ENCODE measurements at places on chromosomes 6 and 20.

DNA sequence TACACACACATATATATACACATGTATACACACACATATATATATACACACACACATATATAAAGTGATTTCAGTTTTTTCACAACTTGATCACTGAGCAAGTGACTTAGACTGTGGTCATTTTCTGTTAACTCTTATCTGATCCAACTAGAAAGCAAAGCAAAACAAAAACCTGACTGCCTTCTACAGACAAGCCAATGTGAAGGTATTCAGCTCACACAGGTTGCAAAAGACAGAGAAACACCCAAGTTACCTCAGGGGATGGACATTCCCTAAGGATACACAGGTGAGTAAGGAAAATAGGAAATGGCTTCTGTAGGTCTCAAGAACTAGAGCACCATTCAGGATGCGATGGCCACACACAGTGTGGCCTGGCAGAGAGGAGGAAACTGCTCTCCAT is 58.4 kb upstream of the IER3 start:
- DNase-seq, result no peak

DNA sequence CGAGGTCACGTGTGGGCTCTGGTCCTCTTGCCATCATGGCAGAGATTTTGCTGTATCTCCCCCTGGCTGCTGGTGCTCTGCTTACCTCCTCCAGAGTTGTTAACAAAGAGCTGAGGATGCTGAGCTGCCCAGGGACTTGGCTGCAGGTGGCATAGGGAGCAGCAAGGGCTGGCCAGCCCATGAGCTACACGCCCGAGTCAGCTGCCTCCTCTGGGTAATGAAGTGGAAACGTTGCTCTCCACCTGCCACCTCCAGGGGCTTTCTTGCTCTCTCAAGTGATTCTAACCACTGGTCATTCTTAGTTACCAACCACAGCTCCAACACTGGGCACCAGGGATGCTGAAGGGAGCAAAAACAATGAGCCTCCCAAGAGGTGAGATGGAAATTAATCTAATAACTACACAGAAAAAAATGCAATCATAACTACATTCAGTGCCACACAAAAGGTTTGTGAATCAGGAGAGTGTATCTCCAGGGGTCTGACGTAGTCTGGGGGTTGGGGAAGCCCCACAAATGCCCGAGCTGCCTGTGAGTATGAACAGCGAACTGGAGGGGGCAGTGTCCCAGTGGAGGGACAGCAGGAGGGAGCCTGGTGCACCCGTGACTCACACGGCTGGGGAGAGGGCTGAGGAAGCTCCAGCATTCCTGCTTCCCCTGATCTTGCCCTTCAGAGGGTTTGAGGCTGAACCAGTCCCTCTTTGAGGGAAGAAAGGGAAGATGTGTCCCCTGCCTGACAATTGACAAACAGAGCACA is 78.7 kb downstream of the CDH26 start:
- DNase-seq, result no peak

DNA sequence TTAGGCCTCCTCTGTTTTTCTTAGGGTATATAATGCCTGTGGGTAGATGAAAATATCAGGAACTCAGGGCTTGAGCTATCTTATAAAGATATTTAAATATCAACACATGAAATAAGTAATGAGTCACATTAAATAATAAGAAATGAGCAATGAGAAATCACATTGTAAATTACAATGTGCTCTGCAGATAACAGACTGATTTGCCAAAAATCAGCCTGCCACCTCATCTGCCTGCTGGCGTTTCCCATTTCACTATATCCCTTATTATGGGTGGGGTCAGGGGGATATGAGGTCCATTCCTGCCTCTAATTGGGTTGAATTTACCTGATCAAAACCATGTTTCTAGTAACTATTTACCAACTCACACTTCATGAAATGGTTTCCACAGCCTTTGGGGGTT is 335.2 kb downstream of the CDC5L start:
- DNase-seq, result no peak

- DNase-seq, result no peak
These were observed 45.1 kb downstream of the CPNE5 start for GRCh38 chr6:36793913-36794712.

GRCh38 chr20:44033344-44033743 is 118.7 kb downstream of the TOX2 start:
- no peak for DNase-seq

- no peak for DNase-seq
These were observed 543.4 kb downstream of the CD83 start for GRCh38 chr6:14660806-14661579.

DNA sequence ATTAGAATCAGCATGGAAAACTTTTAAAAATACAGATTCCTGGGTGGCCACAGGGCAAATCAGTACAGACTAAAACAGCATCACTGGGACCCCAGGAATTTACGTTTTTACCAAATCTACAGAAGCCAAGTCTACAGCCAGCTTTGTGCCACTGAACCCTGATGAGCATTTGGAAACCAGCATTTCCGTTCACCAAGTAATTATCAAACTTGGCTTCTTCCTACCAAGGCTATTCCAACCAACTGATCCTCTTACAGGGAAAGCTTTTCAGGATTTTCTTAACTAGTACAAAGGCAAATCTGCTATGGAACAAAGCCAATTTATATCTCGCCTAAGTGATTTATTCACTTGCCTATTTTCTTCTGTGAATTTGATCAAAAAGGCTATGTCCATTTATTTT is 47.0 kb downstream of the PLAGL1 start:
- DNase-seq, result no peak

- DNase-seq, result no peak
These were observed 162.8 kb upstream of the AFDN start for GRCh38 chr6:167663784-167664443.

DNA sequence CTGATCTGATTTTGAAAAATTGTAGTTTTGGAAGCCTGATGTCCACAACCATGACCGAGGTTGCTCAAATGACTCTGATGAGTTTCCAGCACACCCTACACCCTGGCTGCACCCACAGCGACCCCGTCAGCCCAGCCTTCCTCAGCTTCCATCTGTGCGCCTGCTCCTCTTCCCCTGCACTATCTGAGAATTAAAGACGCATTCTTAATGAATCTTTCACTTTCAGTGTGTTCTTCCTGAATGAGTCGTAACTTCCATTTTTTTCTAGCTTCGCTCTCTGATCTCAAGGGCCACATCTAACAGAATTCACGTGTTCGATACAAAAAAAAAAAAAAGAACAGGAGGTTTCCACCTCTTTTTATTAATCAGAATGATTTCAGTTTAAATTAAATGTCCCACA is 21.3 kb upstream of the RREB1 start:
- no peak for DNase-seq

DNA sequence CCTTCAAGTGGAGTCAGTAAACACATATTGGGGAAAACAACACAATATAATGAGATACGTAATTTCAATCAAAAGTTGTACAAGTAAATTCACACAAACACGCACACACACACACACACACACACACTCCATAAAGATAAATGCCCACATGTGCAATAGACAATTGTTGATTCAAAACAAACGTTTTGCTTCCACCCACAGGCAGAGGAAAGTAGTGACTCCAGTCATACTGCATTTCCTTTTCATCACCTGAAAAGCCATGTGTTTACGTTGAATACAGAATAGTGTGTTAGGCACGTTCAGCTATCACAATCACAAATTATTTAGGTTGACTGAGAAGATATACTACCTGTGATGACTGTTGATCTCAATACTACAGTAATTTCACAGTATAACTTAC is 443.8 kb upstream of the MANEA start:
- peak; percentile 4 for DNase-seq

- DNase-seq, result no peak
These were observed at the start of gene MKKS for GRCh38 chr20:10433623-10434466. Gene MKKS, minus strand, starts transcription at chr20:10434222. Its CDS starts 20,708 bp downstream, at chr20:10413514.

DNA sequence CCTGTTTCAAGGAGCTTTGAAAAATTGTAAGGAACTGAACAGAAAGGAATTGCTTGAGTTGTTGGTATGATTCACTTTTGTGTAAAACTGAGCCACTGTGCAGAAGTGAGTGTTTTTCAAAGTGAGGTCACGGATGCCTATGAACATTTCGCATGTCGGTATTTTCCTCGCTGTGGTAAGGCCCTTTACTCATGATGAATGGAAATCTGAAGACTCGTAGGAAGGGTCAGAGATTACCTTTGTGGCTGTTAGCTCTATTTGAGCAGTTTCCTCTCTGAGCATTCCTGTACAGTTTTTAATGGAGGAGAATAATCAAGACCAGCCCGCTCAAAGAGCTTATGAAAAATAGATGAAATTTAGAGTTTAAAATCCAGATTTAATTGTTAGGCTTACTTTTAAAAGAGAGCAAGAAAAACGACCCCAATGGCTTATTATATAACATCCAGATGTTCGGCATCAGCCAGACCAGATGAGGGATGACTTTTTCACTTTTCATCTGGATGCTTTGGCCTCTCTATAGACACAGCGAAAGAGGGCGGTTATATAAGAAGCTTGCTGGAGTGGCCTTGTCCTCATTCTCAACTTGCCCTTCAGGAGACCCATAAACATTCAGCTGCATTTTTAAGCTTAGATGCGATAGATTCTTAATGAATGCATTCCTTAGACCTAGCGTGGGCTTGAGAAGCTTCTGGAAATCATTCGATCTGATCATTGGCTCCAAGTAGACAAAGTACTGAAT is 99.5 kb downstream of the CD83 start:
- no peak for DNase-seq

- DNase-seq, result no peak
These were observed 144.8 kb upstream of the FOXA2 start for GRCh38 chr20:22729180-22729579.

- no peak for DNase-seq
These were observed 42.7 kb upstream of the NOX3 start for GRCh38 chr6:155498370-155498769.

DNA sequence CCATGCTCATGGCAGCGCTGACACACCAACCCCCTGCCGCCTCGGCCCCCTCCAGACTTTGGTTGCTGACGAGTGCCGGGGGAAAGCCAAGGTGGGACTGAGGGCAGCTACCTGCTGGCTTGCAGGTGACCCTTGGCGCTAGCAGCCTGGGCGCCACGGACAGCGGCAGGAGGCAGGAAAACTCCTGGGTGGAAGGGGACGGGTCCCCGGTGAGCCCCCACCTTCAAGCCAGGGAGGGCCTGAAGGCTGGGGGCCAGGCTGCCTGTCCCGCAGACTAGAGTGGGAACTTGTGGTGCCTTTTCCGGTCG is 226.7 kb downstream of the OTOR start:
- DNase-seq, result no peak

GRCh38 chr6:36201612-36202011 is 5.1 kb downstream of the BRPF3 start:
- DNase-seq, result no peak

GRCh38 chr6:23728707-23729106 is 397.3 kb upstream of the NRSN1 start:
- DNase-seq, result no peak

GRCh38 chr6:12815884-12816600 is 99.5 kb downstream of the PHACTR1 start:
- no peak for DNase-seq

GRCh38 chr20:59830665-59831023 is 102.8 kb downstream of the SYCP2 start:
- no peak for DNase-seq

DNA sequence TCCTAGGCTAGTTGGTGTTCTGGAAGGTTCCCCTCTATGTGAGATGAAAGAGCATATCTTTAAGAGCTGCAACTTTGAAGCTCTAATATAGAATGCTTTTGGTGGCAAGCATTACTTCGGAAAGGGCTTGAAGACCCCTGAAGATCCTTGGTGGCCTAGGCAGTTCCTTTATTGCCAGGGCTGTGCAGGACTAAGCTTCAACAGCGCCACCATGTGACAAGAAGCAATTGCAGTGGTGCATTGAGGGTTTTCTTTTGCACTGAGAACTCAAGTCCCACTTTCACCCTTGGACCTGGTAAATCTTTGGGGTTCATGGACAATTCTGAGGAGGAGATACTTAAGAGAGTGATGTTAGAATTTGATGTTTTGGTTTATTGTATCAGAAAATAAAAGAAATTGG is 237.4 kb upstream of the GMDS start:
- no peak for DNase-seq

GRCh38 chr6:109447878-109448555 is 7.5 kb downstream of the SMPD2 start:
- DNase-seq, result no peak

- no peak for DNase-seq
These were observed 979.8 kb upstream of the MANEA start for GRCh38 chr6:94597487-94597886.

DNA sequence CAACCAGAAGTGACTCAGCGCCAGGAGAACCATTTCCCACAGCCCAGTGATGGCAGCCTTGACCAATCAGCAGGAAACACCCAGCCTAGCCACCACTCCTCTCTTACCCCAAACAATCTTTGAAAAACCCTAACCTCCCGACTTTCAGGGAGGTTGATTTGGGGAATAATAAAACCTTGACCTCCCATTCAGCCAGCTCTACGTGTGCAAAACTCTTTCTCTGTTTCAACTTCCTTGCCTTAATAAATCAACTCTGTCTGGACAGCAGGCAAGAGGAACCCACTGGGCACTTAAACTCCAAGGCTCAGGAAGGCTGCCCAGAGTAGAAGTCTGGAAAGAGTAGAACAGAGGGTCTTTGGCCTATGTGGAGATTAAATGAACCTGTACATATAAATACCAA is 35.0 kb downstream of the SERPINB1 start:
- DNase-seq, result no peak

- DNase-seq, result no peak
These were observed 30.6 kb downstream of the DCBLD1 start for GRCh38 chr6:117512987-117513573.

DNA sequence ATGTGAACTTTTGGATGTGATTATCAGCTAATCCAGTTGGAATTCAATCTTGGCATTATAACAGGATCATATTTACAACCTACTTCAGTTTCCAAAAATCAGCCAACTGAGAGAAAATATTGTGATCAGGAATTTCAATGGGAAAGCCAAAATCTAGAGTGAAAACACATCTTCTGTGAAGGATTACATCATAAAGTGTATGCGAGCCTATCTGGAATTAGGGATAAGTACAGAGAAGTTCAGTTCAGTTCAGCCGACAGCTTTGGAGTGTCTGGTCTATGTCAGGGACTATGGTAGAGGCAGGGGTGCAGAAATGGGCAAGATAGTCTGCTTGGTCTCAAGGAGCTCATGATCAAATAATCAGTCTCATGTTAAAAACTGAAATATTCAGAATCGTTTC is 12.3 kb upstream of the PRIM2 start:
- no peak for DNase-seq

DNA sequence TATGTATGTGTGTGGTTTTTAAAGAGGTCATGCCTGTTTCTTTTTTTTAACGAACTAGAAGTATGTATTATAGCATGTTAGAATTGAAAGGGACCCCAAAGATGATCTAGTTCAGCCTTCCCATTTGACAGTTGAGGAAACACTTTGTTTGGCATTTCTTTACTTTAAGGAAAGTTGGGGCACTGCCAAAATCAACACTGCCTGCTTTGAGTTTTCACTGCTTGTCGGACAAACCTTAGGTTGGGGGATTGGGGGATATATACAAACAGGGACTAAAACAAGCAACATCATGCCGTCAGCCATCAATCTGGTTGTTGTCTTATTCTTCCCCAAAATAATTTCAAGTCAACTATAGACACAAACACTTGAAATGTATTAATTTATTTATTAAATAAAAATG is 14.1 kb upstream of the CALHM6 start:
- DNase-seq, result no peak
